ENCODE measurements at places on chromosomes 1 and 21.

DNA sequence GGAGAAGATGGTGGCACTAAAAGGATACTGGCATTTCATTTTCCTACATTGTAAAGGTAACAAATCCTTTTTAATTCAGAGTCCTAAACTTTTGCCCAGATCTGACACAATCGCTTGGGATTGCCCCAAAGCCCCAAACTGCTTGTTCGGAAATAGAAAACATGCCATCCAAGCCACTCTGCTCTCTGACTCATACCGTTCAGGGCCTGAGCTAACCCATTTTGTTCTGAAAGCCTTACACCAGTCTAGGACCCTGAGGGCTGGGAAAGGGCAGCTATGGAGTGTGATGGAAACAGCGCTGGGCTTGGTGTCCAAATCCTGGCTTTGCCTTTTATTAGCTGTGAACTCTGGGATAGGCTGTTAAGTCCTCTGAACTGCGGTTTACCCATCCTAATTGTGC is 159.4 kb upstream of the UBE2U start:
- no peak for DNase-seq

GRCh38 chr21:29465546-29465945 is 166.8 kb downstream of the BACH1 start:
- DNase-seq: no peak

- DNase-seq: no peak
Observed at GRCh38 chr1:228935198-228935663, 200.0 kb downstream of the RHOU start.

- DNase-seq: no peak
Observed at GRCh38 chr1:154895798-154896197, 25.7 kb upstream of the KCNN3 start.

DNA sequence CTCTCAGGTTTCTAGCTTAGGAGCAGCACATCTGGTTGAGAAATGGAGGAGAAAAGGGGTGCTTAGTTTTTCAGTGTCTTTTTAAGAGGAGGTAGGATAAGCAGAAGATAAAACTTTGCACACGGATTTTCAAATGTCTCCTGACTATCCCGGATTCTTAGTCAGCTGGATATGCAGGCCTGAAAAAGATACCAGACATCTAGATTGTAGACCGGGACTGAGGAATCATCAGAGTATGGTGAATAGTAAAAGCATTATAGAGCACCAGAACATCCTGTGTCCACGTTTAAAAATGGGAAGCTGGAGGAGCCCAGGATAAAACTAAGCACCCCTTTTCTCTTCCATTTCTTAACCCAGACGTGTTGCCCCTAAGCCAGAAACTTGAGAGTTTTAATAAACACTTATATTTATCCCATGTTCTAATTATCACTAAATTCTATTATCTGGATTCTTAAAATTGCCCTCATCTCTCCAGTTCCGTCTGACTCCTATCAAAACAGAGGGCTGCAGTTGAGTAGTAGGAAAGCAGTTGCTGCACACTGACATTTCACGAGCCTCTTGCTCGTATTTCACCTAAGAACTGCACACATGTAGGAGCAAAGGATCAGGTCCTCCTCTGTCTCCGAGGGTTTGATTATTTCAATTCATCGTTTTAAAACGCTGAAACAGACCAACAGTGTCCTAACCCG is 609 bp downstream of the PIGK start:
- no peak for DNase-seq

- DNase-seq: no peak
Observed at GRCh38 chr1:38662126-38662525, 197.4 kb downstream of the RRAGC start.

DNA sequence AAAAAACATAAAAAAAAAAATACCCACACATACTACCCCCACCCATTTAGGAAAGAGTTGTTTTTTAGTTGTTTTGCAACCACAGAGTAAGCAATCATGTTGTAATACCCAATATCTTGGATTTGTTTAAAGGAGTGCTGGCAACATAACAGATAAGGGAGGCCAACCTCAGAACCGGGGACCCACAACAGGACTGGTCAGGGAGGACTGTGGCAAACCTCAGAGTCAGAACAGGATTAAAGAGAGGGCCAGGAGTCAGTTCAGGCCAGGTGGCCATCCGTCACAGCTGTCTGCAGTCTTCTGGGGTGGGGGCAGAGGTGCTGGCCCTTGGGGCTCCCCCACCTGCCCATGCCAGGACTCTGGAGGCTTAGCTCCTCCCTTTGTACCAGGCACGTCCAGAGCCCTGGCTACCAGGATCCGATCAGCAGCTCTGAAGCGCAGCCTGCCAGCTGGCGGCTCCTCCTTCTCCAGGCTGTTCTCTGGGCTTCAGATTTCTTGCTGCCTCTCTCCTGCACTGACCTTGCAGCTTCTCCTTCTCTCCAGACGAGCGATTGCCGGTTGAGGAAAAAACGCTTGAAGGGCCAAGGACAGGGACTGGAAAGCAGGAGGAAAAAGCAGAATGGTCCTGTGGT is 7.9 kb downstream of the H6PD start:
- no peak for DNase-seq

- DNase-seq: no peak
Observed at GRCh38 chr1:174761335-174761734, 238.4 kb upstream of the CACYBP start.

DNA sequence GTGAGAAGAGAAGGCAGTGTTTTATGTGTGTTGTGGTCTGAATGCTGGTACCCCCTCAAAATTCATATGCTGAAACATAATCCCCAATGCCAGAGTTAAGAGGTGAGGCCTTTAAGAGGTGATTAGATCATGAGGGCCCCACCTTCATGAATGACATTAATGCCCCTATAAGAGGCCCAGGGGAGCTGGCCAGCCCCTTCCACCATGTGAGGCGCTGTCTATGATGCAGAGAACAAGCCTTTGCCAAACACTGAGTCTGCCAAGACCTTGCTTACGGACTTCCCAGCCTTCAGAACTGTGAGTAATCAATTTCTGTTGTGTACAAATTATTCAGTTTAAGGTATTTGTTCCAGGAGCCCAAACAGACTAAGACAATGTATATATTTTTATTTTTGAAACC is 20.2 kb downstream of the CAPZB start:
- no peak for DNase-seq

DNA sequence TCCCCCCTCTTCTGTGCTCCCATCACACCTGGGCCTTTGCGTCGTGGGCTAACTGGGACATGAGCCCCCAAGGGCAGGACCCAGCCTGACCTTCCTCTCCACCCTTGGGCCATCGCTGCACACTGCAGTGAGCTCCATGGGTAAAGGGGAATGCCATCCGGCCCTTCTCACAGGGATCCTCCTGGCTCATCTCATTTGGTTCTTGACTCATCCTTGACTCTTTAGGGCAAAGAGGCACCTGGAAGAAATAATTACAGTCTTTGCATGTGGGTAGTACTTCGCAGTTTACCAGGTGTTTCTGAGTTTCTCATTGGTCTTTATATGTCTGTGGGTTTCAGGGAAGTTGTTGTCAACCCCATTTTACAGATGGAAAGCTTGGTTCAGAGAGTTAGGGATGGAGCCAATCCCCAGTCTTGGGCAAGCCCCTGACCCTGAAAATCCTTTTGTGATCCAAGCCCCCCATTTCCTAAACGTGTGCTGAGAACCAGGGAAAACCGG is 59.3 kb upstream of the ID3 start:
- no peak for DNase-seq

GRCh38 chr1:167121375-167122120 is 27.7 kb downstream of the STYXL2 start:
- DNase-seq: peak; percentile 4

DNA sequence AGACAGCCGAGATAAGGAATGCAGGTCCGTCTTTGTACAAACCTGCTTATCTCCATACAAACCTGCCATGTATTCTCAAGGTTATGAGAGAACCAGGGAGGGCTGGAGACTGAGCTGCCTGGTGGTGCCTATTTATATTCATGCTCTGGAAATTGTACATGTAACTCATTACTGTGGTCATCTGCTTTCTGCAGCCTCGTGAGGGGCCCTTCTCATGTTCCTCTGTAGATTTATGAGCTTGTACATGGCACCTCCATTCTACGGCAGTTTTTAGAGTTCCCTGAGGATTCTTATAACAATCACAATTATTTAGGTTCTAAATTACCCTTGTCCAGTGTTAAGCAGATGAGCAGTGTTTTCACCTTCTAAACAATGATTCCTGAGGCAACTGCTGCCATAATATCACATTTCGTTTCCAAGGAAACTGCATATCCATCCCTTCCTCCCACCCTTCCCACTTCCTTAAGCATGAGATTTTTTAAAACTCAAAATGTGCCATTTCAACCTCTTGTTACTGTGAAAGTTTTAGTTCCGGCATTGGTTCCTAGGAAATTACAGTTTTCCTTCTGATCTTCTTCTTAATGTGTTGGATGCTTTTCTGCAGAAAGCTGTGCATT is 112.1 kb downstream of the ST6GALNAC3 start:
- DNase-seq: no peak

- DNase-seq: no peak
Observed at GRCh38 chr1:172221436-172221835, 199.0 kb upstream of the C1orf105 start.

GRCh38 chr1:153337980-153338853 is 10.4 kb downstream of the PGLYRP4 start:
- no peak for DNase-seq

- no peak for DNase-seq
Observed at GRCh38 chr1:182394055-182394775, 2.6 kb upstream of the GLUL start.

DNA sequence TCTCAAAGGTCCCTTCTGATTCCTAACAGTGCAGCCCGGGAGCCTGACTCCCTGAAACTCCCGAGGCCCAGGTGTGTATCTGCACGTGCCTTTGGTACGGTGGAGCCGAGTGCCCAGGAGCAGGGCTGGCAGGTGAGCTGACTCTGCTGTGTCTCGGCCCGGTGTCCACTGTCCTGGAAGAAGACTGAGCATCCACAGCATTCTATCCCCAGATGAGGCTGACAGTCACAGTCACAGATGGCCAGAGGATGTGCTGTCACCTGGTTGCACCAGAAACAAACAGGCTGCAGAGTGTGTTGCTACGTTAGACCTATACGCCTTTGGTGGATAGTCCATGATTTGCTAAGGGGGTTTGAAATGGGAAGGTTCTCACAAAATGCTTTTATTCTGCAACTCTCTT is 9.8 kb downstream of the ETV3L start:
- DNase-seq: no peak

DNA sequence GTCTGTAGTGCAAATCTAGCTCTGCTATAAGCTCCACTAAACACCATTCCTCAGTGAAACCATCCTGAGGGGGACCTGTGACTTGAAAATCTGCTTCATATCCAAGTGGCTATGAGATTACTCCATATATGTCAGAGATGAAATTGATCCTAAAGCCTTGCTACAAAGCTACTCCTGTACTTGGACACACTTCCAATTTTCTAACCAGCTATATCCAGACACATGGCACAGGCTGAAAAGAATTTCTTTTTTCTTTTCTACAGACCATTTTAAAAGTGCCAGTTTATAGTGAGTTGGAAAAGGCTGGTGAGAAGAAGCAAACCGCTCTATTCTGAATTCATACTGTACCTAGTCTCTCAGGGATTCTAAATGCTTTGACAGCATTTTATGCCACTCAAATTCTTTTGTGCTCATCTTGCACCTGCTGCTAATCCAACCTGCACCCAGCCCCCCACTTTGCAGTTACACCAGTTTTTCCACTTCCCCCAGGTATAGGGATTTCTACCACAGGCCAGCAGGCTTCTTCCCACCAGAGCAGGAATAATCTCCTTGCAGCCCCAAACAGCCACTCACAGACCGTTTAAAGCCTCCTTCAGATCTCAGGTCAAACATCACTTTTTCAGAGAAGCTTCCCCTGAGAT is 112.5 kb downstream of the RERE start:
- no peak for DNase-seq

DNA sequence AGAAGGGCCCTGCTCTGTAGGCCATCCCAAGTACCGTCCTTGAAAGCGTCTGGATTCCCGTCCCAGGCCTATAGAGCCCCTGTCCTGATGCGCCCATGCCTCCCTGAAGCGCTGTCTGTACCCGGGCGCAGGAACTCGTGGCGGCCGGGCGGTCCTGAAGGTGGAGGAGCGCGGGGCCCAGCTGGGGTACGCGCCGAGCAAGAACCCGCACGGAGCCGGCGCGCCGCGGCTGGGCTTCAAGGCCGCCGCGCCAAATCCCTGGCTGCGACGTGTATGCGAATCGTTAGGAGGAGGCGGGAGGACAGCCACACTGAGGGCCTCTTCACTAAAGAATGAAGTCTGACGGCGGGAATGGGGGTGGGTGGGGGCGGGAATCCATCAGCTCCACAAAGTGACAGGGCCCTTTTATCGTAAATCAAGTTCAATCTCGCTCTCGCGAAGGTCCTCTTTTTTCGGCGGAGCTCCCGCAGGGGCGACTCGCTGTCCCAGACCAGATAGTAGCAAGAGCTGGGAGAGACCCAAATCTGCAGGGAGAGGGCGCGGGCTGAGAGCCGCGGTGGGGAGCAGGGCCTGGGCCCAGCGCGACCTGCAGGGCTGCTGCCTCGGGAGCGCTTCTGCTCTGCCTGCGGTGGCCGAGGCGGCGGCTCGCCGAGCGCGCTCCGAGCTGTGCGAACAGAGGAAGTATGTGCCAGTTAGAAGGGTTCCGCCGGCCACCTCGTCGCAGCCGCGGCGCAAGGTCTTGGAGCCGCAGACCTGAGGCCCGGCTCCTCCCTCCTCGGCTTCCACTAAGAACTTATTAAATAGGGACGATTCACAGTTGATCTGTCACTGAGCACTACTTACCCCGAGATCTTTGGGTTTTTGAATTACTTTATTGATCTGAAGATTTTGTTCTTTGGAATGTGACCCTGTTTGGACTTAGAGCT is 10.4 kb downstream of the BARHL2 start:
- DNase-seq: no peak

- DNase-seq: no peak
Observed at GRCh38 chr1:165075725-165076370, 280.7 kb downstream of the LMX1A start.

GRCh38 chr1:173015629-173016028 is 35.1 kb downstream of the TNFSF18 start:
- no peak for DNase-seq

DNA sequence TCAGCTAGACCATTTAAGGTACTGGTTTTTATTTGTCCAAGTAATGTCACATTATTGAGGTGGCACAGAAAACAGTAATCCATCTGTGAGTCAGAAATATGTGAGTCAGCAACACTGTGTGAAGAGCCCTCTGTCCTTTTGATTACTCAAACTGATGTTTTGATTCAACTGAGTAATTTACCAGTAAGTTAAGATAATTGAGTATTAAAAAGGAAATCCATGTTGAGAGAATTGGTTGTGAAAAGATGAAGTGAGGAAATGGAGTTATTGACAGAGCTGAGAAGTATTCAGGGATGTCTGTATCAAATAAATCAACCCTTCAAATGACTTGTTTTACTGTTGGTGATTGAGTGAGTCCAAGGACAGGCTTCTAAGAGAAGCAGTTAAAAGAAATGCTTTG is 302.7 kb upstream of the SGIP1 start:
- no peak for DNase-seq

DNA sequence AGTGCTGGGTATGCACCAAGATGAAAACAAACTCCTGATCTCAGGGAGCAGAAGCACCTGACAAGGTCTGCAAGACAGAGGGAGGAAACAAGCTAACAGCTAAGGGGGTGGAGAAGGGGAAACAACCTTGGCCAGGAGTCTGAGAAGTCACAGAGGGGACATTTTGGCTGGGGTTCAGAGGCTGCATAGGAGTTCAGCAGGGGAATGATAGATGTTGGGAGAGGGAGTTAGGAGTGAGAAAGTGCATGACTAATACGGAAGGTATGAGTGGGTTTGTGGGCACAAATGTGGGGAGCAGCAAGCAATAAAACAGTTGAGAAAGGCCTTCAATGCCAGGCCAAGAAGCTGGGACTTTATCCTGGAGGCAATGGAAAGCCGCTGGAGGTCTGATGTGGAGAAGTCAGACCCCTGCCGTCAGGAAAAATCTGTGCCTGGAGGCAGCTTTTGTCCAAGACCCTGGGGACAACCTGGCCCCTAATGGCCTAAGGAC is 16.4 kb downstream of the EPHA2 start:
- DNase-seq: no peak
